ENCODE measurements at places on chromosomes 6 and 20.

DNA sequence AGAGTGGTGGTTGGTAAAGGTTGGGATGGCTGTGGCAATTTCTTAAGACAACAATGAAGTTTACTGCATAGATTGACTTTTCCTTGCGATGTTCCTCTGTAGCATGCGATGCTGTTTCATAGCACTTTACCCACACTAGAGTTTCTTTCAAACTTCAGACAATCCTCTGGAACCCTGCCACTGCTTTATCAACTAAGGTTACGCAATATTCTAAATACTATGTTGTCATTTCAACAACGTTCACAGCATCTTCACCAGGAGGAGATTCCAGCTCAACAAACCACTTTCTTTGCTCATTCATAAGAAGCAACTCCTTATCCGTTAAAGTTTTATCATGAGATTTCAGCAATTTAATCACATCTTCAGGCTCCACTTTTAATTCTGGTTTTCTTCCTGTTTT lies 161.2 kb upstream of the NRSN1 start:
- no peaks in the 10 kb centered on the region for H3K4me1 ChIP-seq
- H3K27me3 ChIP-seq = peaks cover 3% of the 10 kb centered on the region
- no peaks in the 10 kb centered on the region for H3K36me3 ChIP-seq
- no peak overlapping the region for H3K27ac ChIP-seq
- no peak for DNase-seq

GRCh38 chr6:21118216-21118780 lies 475.3 kb upstream of the SOX4 start:
- peaks cover 29% of the 10 kb centered on the region for H3K4me1 ChIP-seq
- H3K36me3 ChIP-seq = no peaks in the 10 kb centered on the region
- H3K27me3 ChIP-seq = no peaks in the 10 kb centered on the region
- no peak overlapping the region for H3K4me3 ChIP-seq

- H3K4me3 ChIP-seq = no peak overlapping the region
- H3K36me3 ChIP-seq = no peaks in the 10 kb centered on the region
- H3K4me1 ChIP-seq = no peaks in the 10 kb centered on the region
- peaks cover 1% of the 10 kb centered on the region for H3K27me3 ChIP-seq
- DNase-seq = no peak
- H3K27ac ChIP-seq = no peak overlapping the region
Measured at GRCh38 chr6:160378882-160379281, 30.7 kb downstream of the SLC22A3 start.

DNA sequence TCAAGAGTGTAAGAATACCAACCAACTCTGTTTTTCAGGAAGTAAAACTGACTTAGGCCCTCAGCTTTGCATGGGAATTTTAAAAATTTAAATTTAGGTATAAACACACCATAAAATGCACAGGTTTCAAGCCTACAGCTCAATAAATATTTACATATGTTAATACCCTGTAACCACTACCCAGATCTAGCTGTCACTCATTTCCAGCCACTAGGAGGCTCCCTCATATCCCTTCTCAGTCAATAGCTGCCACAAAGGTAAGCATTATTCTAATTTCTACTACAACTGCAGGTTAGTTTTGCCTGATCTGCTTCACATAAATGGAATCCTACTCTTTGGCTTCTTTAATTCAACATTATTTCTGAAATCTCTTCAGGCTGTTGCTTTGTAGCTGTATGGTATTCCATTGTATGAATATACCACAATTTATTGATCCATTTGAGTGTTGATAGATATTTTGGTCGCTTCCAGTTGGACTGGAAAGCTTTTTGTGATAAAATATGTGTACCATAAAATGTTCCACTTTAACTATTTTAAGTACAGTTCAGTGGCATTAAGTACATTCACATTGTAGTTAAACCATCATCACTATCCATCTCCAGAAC lies 32.5 kb upstream of the MEI4 start:
- no peaks in the 10 kb centered on the region for H3K4me1 ChIP-seq
- H3K27me3 ChIP-seq = no peaks in the 10 kb centered on the region
- H3K36me3 ChIP-seq = no peaks in the 10 kb centered on the region
- DNase-seq = no peak

DNA sequence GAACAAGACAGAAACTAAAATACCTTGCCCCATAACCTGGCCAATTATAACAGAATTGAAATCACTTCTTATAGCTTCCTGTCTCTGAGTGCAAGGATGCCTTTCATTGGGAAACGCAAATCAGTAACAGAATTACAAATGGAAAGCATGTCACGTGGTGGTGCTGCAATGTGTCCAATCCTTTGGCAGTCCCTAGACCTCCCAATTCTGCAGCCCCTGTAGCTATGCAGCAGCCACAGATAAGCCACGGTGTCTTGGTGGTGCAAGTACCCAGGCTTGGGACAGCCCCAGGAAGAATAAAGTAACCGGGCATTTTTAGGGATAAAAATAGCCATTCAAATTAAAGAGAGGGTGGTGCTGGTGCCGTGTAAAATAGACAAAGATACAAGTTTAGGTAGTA lies 134.6 kb upstream of the CCN2 start:
- H3K4me1 ChIP-seq = peaks cover 49% of the 10 kb centered on the region
- H3K27me3 ChIP-seq = no peaks in the 10 kb centered on the region
- DNase-seq = no peak
- H3K4me3 ChIP-seq = no peak overlapping the region

- DNase-seq = no peak
- H3K4me3 ChIP-seq = no peak overlapping the region
- no peak overlapping the region for H3K27ac ChIP-seq
- H3K4me1 ChIP-seq = no peaks in the 10 kb centered on the region
- peaks cover 27% of the 10 kb centered on the region for H3K27me3 ChIP-seq
Measured at GRCh38 chr6:24549158-24549557, 54.4 kb downstream of the ALDH5A1 start.

- no peaks in the 10 kb centered on the region for H3K27me3 ChIP-seq
- peaks cover 16% of the 10 kb centered on the region for H3K4me1 ChIP-seq
- no peak for DNase-seq
- H3K36me3 ChIP-seq = no peaks in the 10 kb centered on the region
- no peak overlapping the region for H3K4me3 ChIP-seq
Measured at GRCh38 chr20:2130683-2131082, 29.1 kb downstream of the STK35 start.

- peaks cover 8% of the 10 kb centered on the region for H3K4me1 ChIP-seq
- no peak overlapping the region for H3K27ac ChIP-seq
- DNase-seq = no peak
- no peaks in the 10 kb centered on the region for H3K27me3 ChIP-seq
- H3K36me3 ChIP-seq = no peaks in the 10 kb centered on the region
Measured at GRCh38 chr20:13333793-13334192, 112.7 kb downstream of the ISM1 start.

GRCh38 chr6:36751833-36752186 lies 54.2 kb downstream of the RAB44 start:
- peaks cover 4% of the 10 kb centered on the region for H3K27me3 ChIP-seq
- H3K4me1 ChIP-seq = peaks cover 10% of the 10 kb centered on the region
- no peak overlapping the region for H3K27ac ChIP-seq
- no peak for DNase-seq

- H3K36me3 ChIP-seq = no peaks in the 10 kb centered on the region
- peaks cover 24% of the 10 kb centered on the region for H3K4me1 ChIP-seq
- peak overlapping the region; percentile 68 for H3K27ac ChIP-seq
- no peak for DNase-seq
- H3K4me3 ChIP-seq = no peak overlapping the region
Measured at GRCh38 chr20:41234546-41234945, 83.0 kb downstream of the ZHX3 start.

DNA sequence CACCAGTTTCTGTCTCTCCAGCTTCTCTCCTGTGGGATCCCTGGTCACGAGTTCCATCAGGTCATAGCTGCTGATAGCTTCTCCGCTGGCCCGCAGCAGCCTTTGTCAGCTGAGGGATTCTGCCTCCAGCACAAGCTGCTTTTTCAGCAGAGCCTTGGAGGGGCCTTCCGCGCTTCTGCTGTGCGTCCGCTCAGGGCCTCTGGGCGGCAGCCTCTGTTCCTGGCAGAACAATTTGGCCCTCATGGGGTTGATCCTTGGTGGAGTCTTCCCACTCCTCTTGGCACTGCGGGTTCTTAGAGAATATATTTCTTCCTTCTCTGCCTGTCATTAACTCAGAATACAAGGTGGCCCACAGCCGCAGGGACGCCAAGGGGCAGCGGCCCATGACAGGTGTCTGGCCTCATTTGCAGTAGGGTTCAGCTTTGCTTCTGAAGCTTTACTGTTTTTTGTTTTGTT lies 158.8 kb downstream of the DTNBP1 start:
- peaks cover 30% of the 10 kb centered on the region for H3K36me3 ChIP-seq
- H3K27me3 ChIP-seq = no peaks in the 10 kb centered on the region
- H3K27ac ChIP-seq = peak overlapping the region; percentile 69
- no peak for DNase-seq
- peaks cover 46% of the 10 kb centered on the region for H3K4me1 ChIP-seq

- H3K36me3 ChIP-seq = peaks cover under 1% of the 10 kb centered on the region
- no peak for DNase-seq
- H3K4me1 ChIP-seq = peaks cover 15% of the 10 kb centered on the region
- H3K27me3 ChIP-seq = no peaks in the 10 kb centered on the region
- H3K27ac ChIP-seq = no peak overlapping the region
- no peak overlapping the region for H3K4me3 ChIP-seq
Measured at GRCh38 chr6:3546121-3546520, 89.3 kb upstream of the SLC22A23 start.

- DNase-seq = no peak
- no peaks in the 10 kb centered on the region for H3K36me3 ChIP-seq
- H3K4me3 ChIP-seq = no peak overlapping the region
- H3K4me1 ChIP-seq = no peaks in the 10 kb centered on the region
- no peaks in the 10 kb centered on the region for H3K27me3 ChIP-seq
Measured at GRCh38 chr6:98526465-98526864, 307.9 kb upstream of the POU3F2 start.

DNA sequence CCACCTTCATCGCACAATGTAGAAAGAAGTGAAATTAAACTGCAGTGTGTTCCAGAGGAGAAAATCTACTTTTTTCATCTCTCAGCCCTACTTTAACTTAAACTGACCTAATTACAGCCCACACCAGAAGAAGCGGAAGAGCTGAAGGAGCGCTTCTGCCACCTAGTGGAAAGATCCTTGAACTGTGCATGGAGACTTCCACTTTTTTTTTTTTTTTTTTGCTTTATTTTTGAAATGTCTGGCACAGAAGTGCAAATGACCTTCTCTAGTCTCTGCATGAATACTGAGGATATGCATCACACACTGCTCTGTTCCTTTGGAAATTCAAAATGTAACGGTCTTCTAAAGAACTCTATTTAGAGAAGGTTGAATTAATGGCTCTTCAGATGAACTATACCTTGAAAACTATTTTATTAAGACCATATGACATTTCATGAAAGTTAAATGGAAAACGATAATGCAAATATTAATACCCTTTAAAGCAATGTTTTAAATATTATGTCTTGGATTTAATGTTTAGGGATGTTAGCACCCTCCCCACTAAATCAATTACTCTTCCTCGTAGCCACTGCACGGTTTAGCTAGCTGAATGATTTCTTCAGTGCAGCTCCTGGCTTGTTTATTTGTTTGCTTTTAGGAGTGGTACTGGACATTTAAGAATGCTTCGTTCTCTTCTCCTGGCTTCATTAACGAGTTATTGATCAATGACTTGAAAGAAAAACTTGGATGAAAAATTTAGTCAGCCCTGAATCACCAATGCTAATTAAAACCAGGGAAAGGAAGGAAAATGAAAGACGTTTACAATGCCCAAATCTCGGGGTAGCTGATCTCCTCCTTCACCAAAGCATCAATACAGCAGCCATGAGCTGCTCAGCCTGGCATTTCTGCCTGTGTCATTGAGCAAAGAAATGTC lies 569.6 kb upstream of the GJE1 start:
- peaks cover 25% of the 10 kb centered on the region for H3K4me1 ChIP-seq
- peak overlapping the region; percentile 52 for H3K4me3 ChIP-seq
- no peaks in the 10 kb centered on the region for H3K36me3 ChIP-seq
- peak overlapping the region; percentile 59 for H3K27ac ChIP-seq
- DNase-seq = peak; percentile 50
